ENCODE measurements at places on chromosomes 6 and 20.
A peak's percentile ranks its signal among the peaks of the same experiment; 100 is the strongest.

GRCh38 chr20:10856237-10857015 is 182.6 kb upstream of the JAG1 start:
- no peak for DNase-seq

DNA sequence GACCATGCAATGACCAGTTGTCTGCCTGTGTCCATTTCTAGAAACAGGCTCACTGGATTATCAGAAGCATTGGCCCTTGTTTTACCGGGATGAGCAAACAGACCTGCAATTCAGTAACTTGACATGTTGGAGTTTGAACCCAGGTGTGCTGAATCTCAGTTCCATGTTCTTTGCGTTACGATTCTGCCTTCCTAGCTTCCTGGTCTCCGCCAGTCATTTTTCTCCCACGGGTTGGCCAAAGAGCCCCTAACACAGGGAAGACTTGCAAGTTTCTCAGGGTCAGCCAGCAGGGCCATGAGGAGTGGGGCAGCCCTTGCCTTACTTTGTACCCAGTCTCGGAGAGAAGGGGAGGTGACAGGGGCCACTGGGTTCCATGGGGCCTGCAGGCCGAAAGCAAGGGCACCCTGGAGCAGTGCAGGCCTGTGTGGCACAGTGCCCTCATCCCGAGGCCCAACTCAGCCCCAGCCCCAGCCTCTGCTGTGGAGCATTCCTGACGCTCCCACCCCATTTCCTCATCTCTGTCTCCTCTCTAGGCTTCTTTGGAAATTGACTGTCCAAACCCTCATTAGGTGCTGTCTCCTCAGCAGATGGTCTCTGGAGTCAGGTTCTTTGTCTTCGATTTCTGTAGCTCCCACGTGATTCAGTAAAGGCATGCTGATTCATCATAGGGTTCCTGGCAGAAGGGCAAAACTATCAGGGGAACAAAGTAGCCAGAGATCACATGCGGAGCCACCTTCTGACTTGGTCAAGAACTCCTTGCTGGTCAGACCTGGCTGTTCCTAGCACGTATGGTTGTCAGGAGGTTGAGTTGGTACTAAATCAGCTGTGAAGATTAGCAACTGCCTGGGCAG is 23.6 kb downstream of the CDS2 start:
- no peak for DNase-seq

DNA sequence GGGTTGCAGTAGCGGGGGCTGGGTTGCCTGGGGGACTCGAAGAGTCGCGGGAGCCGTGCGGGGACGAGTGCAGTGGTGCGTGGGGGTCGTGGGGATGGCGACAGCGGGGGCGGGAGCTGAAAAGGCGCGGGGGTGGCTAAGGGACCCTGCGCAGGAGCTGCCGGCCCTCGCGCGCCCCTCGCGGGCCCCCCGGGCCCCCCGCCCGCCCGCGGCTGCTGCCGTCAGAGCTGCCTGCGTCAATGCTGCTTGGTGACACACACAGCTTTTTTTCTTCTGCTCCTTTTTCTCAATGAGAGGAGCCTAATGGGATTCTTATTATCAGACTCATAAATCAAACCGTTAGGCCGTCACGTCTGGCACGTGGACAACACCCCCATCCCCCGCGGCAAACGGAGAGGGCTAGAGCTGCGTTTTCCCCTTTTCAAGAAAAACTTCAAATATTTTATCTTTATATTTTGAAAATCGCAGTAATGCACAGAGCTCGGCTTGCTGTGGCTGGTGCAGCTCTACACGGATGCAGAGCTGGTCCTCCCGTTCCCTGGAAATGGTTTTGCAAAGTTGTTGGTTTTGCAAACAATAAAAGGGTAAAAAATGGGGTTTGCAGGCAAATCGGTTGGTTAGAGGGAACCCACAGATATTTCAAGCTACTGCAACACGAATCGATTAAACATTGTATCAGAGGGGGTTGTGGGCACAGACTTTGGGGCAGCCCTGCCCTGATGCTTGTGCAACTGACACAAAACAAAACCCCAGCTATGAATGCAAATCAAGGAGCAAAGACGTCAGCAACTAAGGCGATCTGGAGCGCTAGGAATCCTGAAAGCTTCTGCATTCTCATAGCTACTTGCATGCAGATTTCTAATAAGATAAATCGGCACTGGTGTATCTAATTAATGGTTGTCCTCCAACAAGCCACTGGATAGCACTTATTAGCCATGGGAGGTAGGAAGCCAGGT is 161.4 kb downstream of the TBXT start:
- peak; percentile 86 for DNase-seq

DNA sequence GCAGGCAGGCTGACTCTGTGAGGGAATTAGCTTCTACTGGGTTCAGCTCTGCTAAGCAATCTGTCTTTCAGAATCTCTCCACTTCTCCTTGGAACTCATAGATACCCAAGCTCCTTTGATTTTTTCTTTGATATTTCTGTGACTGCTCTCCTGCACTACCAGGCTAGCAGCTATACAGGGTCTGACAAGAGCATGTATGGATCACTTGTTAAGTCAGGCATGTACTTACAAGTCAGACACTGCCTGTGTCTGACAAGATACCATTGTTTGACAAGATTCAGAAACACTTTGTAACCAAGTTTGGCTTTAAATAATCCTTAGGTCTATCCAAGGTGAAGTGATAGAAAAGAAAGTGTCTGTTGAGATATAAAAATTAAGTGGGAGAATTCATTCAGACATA is 79.5 kb downstream of the SESN1 start:
- no peak for DNase-seq

DNA sequence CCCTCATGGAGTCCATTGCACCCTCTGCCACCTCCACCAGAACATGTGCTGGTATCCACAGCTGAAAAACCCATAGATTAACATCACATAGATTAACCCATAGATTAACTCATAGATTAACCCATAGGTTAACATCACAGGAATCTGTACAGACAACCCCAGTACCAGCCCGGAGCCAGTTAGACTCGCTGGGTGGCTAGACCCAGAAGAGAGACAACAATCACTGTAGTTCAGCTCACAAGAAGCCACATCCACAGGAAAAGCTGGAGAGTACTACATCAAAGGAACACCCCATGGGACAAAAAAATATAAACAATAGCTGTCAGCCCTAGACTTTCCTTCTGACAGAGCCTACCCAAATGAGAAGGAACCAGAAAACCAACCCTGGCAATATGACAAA is 25.1 kb downstream of the SERPINB9 start:
- no peak for DNase-seq

DNA sequence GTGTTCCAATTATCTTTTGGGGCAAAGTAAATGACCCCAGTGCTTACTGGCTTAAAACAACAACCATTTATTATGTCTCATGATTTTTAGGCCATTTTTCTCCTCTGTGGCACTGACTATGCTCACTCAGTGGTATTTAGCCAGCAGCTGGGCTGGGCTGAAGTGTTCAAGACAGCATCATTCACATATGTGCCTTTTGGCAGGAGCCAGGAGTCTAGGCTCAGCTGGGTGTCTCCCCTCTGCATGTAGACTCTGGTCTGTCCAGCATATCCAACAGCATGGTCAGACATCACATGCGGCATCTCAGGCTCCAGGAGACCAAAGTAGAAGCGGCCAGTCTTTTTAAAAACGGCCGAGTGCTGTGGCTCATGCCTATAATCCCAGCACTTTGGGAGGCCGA is 120.3 kb upstream of the TOP1 start:
- DNase-seq, result no peak

- DNase-seq, result no peak
Measured at GRCh38 chr6:39302011-39302410, 12.2 kb downstream of the KCNK17 start.

GRCh38 chr6:75219263-75219662 is 13.4 kb upstream of the COL12A1 start:
- peak; percentile 80 for DNase-seq

GRCh38 chr20:10682939-10683338 is 9.1 kb upstream of the JAG1 start:
- no peak for DNase-seq

DNA sequence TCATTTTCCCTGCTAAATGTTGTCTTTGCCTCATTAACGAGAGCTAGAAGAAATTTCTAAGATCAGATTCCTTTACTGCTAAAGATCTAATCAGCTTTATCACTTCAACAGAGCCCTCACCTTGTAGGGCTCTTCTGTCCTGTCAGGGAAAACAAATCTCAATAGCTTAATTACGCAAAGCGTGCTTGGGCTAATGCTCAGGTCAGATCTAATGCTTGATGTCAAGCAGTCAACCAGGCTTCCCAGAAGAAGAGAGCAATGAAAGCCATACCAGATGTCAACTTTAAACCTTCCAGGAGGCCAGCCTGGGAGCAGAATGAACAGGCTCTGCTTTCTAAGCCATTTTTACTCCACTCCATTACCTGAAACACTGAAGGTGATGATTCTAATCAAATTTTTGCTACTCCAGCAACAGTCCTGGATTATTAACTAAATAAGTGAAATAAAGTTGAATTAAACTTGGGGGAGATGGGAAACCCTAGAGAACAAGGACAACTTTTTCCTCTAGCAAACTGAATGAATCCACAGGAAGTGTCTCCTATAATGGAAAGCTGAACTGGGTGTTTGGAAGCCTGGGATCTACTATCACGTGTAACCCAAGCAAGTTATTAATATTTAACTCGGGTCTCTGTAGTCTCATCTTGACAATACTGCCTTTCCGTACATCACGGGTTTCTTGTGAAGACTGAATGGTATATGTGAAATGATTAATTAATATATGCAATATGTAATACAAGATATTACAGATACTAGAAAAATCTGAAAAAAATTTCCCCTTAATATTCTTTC is 273.7 kb downstream of the PTPRK start:
- DNase-seq, result no peak

- peak; percentile 1 for DNase-seq
Measured at GRCh38 chr20:56032251-56032650, 26.9 kb upstream of the CBLN4 start.

GRCh38 chr6:8731874-8732273 is 296.5 kb upstream of the SLC35B3 start:
- DNase-seq, result no peak

GRCh38 chr6:157667211-157668008 is 155.6 kb upstream of the SNX9 start:
- peak; percentile 74 for DNase-seq

All from lung (tissue), 17 donors.